H7 (cell line): ENCODE measurements at places on chromosomes 7 and 10. TPM values are rescaled to one million over a fixed set of nuclear protein-coding genes. Genes with fewer than 3 reads are reported as not detected.

The MSMB gene
- total RNA-seq: 0.89 TPM in 1 of 2 replicates, not detected in the other

The PLEKHS1 gene
- total RNA-seq: not detected in 2 replicates

The UCMA gene
- not detected in 2 replicates for total RNA-seq

The GIMAP4 gene
- not detected in 2 replicates for total RNA-seq

DNA sequence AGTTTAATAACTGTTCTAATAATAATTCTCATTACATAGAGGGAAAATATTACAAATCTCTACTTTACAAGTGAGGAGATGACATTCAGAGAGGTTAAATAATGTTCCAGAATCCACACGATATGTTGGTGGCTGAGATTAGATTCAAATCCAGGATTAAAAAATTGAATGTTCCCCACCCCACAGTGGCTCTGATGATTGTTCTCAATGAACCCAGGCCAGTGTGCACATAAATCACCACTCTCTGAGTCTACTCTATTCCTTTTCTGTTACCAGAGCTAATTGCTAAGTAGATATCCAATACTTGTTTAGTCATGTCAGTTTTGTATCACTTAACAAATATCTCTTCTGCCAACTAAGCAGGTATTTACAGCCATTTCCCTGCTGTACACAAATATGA is 281.0 kb downstream of the ABCA13 start:
- no peak for DNase-seq

DNA sequence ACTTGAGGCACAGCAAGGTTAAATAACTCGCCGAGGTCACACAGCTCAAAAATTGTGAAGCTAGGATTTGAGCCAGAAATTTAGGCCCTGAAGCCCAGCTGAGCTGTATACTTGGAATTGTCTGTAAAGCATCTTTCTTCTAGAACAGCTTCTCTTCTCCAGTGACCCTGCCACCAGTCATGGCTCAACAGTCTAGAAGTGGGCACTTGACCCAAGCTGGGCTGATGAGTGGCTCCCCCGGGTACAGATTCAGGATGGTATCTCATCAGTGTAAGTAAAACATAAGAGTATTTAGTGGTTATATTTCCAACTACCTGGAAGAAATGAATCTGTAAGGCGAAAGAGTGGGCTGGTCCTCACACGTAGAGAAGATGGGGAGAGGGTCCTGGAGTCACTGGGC is 243.9 kb upstream of the GPR26 start:
- no peak for DNase-seq

- peak; percentile 94 for DNase-seq
Measured at GRCh38 chr7:5450549-5451327, 27.1 kb upstream of the TNRC18 start.

GRCh38 chr10:77421591-77421990 is 216.0 kb downstream of the KCNMA1 start:
- DNase-seq: no peak

GRCh38 chr7:29199776-29200175 is 5.2 kb downstream of the CHN2 start:
- DNase-seq: no peak

DNA sequence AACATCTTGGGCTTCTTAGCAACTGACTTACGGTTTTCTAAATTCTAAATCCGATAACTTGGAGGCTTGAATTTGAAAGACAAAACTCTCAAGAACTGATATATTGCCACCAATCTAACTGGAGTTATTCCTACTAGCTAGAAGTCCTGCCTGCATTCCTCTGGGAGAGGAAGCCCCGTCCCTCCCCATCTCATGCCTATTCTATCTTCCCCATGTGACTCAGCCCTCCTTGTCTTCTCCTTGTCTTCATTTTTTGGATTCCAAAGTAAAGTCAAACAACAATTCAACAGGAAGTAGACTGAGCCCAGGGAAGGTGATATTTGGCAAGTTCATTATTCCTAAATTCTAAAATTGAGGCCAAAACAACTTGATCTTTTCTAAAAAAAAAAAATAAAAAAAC is 587.7 kb downstream of the KCNMA1 start:
- no peak for DNase-seq

DNA sequence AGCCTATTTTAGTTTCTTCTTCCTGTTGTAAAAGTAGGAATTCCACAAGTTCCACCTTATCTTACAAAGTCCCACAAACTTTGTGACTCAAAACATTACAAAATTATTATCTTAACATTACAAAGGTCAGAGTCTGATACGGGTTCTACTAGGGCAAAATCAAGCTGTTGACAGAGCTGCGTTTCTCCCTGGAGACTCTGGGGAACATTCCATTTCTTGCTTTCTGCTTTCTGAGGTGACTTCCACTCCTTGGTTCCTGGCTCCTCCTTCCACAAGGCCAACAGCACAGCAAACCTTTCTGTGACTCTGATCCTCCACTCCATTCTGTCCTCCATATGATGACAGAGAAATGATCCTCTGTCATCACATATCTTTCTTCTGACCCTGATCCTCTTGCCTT is 10.6 kb downstream of the OR2F1 start:
- no peak for DNase-seq

DNA sequence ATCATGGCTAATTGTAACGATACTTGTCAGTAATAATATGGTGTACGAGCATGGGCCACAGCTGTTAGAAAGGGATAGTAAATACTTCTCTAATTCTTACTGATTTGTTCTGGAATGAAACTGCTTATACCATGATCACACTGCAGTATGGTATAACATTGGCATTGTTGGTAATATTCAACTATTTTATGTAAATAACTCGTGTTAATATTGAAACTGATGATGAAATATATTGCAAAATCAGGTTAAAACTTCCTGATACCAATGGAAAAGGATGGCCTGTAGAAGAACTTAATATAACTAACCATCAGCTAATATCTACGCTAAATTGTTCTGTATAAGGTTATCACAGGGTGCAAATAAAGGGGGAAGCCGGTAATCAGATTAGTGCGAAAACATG is 10.3 kb downstream of the OR2A14 start:
- DNase-seq: no peak

GRCh38 chr7:69608878-69609277 is 10.6 kb downstream of the AUTS2 start:
- peak; percentile 64 for DNase-seq

DNA sequence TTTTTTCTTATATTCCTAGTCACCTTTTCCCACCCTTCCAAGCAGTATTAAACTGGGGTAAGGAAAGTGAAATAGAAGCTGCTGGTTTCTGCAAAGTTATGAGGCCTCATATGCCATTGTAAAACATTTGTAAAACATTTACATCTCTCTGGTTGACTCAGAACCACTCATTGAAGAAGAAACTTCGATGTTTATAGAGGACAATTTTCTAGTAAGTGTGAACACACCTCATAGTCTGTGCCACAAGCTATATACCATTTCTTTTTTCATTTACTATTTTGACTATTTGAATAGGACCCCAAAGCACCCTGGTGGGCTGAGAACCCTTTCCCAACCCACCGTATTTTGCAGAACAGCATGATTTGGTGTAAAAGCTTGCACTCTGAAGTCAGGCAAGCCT is 12.9 kb upstream of the ITGB1 start:
- no peak for DNase-seq
